ENCODE measurements at places on chromosomes 11 and 22. TPM values are rescaled to one million over a fixed set of nuclear protein-coding genes. Genes with fewer than 3 reads are reported as not detected.
A peak's percentile ranks its signal among the peaks of the same experiment; 100 is the strongest.

DNA sequence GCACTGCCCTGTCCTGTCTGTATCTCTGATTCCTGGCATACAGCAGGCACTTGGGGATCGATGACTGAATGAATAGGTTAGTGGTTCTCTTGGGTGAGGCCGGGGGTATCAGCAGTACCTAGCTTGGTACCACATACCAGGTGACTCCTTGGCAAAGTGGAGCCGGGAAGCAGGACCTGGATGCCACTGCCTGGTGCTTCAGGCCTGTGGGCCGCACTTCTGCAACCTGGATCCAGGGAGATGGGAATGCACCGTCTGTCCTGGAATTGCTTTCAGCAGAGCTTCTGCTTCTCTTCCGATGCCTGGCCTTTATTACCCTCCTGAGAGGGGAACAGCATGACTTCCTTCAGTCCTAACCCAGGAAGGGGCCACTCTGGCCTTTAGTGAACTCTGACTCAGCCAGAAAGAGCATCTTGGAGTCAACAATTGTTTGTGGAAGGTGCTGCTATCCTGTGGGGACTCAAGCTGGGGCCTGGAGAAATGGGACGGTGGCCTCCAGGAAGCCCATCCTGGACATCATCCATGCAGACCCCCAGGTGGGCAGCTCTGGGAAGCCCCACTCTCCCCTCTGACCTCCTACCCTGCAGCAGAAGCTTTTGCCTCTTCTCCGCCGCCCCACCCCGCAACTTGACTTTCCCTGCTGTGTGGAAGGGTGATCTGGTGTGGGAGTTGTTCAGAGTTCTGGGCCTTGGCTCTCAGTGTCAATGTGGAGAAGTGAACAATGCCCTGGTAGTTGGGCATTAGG lies 5.1 kb downstream of the CD82 start:
- no peak for DNase-seq

DNA sequence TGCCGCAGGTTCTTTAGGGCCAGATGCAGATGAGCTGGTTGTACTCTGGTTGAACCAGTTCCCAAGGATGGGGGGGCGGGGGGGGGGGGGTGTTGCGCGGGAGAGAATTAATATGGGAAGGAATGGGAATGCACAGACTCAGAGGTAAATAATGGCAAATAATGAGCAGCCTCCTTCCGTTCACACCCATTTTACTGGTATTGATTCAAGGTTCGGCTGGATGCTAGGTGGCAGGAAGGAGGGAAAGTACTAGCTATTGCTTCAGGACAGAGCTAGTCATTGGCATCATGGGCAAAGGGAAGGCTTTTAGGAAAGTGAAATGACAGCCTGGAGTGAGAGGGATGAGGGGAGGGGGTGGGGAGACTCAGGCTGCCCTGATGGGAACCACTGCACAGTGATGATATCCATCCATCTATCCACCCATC lies at the start of gene VSTM5:
TSS of gene VSTM5 (minus strand) at position 25 of the 425 bp plus-strand sequence. CDS start 116 bp downstream, outside the sequence.
- no peak for DNase-seq

DNA sequence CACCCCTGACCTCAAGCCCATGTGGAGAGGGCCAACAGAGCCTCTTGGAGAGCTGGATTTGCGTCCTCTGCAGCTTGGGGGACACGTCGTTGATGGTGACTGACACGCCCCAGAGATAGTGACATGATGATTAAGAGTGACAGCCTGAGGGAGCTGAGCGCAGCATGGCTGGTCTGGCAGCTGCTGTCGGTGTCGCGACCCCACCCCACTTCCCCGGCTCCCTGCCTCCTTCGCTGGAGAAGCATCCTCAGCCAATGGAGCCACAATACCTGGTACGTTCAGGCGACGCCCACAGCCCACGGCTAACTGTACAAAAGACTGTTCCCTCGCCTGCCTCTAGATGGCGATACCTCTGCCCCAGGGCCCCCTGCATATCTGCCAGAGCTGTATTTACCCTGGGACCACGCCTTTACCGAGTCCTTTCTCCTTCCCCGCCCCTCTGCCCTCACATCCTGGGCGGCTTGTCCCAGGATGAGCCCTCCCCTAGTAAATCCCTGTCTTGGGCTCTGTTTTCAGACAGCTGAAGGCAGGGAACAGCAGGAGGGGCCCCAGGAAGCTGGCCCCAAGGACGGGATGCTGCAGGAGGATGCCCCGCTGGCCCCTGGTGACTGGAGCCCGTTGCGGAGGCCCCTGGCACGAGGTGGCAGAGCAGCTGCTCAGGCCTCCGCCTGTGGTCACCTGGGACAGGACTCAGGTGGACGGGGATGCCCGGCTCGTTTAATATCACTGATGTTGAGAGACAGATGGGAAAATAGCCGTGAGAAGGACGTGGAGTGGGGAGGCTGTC lies 90.6 kb downstream of the RPS6KA4 start:
- peak; percentile 59 for DNase-seq

DNA sequence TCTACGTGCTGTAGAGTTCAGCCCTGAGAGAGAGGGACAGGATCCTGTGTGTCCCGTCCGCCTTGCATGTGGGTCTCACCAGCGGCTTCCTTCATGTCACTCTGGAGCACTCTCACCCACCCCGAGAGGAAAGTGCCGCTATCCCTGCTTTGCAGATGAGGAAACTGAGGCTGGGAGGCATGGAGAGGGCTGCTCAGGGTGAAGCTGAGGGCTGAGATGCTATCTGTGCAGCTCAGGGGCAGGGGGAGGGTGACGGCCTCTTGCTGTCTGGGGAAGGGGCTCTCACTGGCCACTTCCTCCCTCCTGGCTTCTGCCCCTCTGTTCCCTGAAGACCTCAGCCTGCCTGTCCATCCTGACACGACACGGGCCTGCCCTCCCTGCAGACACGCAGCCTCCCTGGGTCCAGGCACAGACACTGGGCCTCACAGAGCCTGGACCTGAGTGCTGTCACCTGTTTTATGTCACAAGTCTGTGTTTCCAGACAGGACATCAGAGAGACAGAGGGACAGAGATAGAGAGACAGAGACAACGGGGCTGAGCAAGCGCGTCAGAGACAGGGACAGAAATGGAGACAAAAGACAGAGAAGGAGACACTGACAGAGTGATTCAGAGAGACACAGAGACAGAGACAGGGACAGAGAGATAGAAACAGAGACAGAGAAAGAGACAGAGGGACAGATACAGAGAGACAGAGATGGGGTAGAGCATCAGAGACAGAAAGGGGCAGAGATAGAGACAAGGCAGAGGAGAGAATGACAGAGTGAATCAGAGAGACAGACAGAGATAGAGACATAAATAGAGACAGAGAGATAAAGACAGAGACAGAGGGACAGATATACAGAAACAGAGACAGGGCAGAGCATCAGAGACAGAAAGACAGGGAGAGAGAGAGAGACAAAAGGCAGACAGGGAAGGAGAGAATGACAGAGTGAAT lies 53.1 kb downstream of the MCM5 start:
- DNase-seq: no peak

DNA sequence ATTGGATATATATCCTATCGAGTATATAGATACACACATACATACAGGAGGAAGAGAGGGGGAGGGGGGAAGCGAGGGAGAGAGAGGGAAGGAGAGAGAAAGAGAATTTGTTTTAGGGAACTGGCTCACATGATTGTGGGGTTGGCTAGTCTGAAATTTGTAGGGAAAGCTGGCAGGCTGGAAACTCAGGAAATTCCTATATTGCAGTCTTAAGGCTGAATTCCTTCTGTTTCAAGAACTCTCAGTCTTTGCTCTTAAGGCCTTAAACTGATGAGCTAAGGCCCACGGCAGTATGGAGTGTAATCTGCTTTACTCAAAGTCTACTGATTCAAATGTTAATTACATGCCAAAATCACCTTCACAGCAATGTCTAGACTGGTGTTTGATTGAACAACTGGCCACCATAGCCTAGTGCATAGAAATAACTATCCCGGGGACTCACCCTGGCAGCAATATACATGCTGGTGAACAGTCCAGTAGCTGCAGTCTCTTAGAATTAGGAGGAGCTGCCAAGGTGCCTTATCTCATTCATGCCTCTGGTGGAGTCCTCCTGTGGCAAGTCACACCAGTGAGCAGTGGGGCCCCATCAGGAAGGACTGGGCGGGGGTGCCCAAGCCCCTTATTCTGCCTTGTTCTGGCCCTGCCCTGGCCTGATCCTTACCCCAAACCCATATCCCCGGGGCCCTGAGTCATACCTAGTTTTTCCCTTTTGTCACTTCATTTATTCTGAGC lies 59.7 kb upstream of the AMPD3 start:
- no peak for DNase-seq

- DNase-seq: no peak
Measured at GRCh38 chr11:19843079-19843478, 130.4 kb downstream of the NAV2 start.

DNA sequence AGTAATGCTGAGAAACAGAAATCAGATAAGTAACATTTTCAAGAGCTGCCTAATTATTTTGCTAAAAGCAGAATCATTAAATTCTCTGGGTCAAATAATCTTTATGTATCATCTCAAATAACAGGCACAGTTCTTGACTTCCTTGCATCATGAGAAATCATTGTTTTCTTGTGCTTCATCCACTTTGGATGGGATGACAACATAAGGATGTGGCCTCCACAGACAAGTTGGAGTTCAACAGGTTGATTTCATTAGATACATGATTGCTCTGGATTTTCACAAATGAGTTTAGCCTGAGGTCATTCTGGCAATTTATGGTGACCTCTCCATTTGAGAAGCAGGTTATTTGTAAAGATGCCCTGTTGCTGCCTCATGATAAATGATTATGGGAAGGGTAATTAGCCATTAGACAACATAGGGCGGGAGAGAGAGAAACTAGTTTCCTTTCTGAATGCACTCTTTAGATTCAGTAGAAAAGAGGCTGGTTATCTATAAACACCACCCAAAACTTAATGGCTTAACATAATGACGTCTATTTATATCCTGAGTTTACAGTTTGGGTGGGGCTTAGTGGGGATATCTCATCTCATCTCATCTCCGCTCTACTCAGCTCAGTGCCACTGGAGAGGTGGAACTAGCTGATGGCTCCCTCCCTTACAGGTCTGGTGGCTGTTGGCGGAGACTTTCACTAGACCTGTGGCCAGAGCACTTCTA lies 35.0 kb upstream of the ADORA2A start:
- no peak for DNase-seq

- no peak for DNase-seq
Measured at GRCh38 chr11:128400382-128401203, 186.8 kb downstream of the ETS1 start.

DNA sequence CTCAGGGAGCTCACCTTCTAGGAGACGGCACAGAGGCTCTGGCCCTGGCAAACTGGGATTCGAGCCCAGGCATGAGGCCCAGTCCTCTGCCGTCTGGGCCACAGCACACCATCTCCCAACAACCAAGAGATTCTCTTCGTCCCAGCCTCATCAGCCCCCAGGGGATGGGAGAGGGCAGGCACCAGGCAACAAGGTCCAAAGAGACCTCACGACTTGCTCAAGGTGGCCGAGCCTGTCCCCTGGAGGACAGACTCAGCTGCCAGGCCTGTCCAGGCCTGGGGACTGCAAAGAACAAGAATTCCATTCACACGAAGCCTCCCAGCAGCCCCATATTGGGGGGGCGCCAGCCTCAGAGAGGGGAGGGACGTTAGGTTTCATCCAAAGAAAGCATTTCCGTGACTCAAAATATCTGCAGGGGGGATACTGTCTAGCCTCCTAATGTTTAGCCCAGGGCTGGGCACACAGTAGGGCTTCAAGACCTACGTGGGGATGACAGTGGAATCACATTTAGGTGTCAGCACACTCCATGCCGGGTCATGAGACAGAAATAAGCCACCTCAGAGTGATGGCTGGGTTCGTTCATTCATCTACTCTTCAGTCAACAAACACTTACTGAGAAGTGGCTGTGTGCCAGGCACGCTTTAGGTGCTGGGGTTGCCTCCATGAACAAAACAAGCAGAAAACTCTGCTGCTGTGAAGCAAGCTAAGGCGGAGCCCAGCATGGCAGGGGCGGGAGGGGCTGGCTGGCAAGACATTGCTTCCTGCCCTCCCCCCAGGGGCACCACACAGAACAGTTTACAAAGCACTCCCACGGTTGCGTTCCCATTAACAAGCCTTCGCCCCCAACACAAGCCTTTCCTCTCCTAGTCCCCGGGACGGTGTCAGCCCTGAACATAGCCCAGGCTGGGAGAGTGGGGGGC lies 1.2 kb downstream of the CARNS1 start:
- peak; percentile 60 for DNase-seq

DNA sequence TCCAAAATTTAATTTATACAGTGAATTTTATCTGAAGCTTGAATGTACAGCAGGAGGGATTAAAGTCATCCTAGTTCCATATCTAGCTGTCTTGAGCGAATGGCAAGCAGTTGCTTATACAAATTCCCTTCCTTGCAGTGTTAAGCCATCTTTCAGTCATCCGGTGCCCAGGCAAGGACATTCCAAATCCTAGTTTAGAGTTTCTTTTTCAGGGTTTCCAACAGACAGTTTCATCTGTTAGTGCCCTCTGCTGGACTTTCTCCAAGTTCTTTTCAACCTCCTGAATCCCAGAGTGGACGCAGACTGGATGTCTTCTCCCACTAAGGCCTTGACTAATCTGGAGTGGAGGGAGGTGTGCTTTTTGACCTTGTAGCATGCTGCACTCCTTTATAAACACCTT lies 45.4 kb downstream of the GRAMD1B start:
- peak; percentile 82 for DNase-seq

The ELFN2 gene
- 0.21 TPM for total RNA-seq

The MPEG1 gene
- total RNA-seq: not detected

The MMP12 gene
- not detected for total RNA-seq

All from myocyte (in vitro differentiated cells).